SJSA1 (cell line): ENCODE measurements at places on chromosomes 4 and X.

GRCh38 chr4:17058916-17059741 is 160.7 kb upstream of the LDB2 start:
- DNase-seq = peak; percentile 37

GRCh38 chr4:762211-763190 is 56.9 kb downstream of the PCGF3 start:
- DNase-seq = no peak

DNA sequence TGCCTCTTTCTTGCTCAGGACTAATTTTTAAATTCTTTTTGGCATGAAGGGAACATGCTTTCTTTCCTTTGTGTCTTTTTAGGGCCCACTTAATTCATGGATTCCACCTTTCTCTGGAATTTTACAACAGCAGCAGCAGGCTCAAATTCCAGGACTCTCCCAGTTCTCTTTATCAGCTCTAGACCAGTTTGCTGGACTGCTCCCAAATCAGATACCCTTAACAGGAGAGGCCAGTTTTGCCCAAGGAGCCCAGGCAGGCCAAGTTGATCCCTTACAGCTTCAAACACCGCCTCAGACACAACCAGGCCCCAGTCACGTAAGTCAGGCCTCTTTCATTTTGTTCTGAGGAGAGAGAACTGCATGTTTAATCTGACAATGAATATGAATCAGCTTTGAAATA is 2.3 kb downstream of the ODAM start:
- DNase-seq = no peak

- no peak for DNase-seq
Observed at GRCh38 chr4:123244137-123244536, 152.5 kb upstream of the SPRY1 start.

GRCh38 chrX:111875881-111876280 is at the start of gene TRPC5OS:
TRPC5OS (plus strand) TSS chrX:111876181; CDS start chrX:111901850, 25,669 bp downstream.
- DNase-seq = no peak

- DNase-seq = no peak
Observed at GRCh38 chr4:1195891-1196401, 23.6 kb upstream of the SPON2 start.

GRCh38 chr4:85658766-85659439 is 184.0 kb downstream of the ARHGAP24 start:
- no peak for DNase-seq

DNA sequence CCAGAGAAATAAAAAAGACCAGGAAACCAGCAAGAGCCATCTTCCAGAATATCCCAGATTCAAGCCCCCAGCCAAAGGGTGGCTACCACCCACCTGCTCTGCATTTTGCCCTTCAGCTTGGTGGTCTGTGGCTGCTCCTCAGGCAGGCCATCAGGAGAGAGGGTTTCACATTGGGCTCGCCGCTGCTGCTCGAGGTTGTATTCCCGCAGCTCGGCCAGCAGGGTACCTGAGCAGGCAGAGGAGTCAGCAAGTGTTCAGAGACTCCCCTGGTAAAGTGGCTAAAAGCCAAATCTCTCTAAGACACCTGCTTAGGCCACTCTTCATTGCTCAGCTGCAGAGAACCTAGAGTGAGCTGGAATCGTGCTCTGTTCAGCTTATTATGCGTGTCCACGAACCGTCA is 110.8 kb upstream of the HSD17B10 start:
- no peak for DNase-seq

DNA sequence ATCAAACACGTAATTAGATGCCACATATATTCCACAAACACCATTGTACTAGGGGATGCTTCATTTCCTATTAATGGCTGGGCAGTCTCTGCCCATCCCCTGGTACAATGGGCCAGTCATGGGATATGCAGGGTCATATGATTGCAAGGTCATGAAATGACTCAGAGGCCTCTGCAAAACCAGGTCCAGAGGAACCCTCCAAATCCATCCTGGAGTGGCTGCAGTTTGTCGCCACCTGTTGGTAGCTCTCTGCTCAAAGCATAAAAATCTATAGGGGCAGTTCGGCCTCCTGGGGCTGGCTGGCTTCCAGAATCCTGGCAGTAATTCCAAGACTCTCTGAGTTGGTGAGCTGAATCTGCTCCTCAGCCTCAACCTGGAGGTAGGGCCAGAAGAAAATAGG is 22.9 kb upstream of the PUDP start:
- no peak for DNase-seq

GRCh38 chr4:73985528-73985852 is 2.5 kb downstream of the PPBP start:
- DNase-seq = no peak

DNA sequence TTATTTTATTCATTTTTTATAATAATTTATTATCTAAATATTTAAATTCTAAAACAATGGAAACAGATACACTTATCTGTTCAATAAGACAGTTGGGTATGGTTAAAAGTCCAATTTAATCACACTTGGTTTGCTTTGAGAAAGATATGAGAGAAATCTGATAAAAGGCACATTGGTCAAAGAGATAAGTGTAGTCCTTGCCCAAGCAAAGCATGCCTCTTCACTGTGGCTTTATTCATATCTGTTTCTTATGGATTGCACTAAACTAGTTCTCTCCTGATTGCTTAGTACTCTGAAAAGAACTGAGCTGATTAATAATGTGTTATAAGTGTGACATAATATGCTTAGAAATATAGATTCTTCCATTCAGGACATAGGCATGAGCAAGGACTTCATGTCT is 39.8 kb downstream of the CXCL1 start:
- no peak for DNase-seq

DNA sequence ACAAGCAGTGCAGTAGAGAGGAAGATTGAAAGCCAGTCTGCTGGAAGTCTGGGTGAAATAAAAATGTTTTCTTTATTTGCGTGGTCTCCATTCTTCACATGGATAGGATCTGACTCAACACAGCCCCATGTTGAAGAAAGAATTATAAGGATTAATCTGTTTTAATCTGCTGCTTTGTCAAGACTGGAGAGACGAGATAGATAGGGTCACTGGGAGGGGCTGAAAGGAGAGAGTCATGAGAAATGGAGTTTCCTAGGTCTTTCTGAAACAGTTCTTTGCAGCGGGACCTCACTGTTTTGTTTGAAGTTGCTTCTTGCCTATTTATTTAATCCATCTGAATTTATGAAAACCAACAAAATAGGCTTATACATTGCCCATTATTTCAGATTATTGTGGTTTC is 32.4 kb upstream of the RHOH start:
- no peak for DNase-seq

DNA sequence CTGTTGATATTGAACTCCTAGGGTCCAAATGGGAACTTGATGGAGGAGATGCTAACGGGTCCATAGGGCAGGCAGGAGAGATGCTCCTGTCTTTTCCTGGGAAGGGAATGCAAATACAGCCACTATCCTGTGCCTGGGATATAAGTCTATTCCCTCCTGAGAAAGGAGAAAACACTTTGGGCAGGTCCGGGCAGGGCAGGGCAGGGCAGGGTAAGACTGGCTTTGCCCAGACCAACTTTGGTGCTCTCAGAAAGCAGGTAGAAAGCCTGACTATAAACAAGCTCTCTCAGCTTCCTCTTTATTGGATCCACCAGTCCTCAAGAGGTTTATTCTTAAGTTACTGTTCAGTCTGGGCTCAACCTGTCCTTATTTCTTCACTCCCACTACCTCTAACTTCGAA is 232.3 kb downstream of the PTTG2 start:
- no peak for DNase-seq

- no peak for DNase-seq
Observed at GRCh38 chr4:176102414-176103063, 36.9 kb downstream of the WDR17 start.

DNA sequence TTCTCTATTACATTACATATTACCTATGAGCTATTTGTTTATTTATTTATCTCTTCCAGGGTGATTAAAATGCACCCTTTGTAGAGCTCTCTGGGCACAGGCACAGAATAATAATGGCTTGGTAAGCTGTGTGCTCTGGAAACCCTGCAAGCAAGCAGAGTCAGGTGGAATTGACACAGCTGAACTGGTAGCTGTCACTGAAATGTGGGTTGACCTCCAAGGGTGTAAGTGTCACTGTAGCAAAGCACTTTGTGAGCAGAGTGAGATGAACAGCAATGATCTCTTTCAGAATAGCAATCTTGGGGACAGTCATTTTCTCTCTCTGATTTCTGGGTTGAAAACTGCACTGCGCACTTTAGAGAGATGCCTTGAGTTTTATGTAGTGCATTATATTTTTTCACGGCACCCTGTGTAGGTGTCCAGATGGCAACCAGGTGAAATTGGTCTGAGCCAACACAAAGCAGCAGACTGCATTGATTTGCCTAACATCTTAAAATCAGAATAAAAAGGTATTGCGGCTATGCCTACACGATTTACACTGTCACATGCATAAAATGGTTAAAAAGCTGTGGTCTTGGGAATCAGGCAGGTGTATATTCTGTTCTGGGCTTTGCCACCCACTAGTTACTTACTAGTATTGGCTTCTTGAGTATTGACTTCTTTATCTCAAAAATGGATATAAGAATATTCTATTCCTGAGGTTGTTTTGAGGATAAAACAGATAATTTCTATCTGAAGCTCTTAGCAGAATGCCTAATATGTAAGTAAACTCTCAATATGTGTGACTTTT is 450.3 kb downstream of the RAPGEF2 start:
- no peak for DNase-seq

GRCh38 chr4:148527571-148527970 is 85.4 kb upstream of the NR3C2 start:
- DNase-seq = no peak

DNA sequence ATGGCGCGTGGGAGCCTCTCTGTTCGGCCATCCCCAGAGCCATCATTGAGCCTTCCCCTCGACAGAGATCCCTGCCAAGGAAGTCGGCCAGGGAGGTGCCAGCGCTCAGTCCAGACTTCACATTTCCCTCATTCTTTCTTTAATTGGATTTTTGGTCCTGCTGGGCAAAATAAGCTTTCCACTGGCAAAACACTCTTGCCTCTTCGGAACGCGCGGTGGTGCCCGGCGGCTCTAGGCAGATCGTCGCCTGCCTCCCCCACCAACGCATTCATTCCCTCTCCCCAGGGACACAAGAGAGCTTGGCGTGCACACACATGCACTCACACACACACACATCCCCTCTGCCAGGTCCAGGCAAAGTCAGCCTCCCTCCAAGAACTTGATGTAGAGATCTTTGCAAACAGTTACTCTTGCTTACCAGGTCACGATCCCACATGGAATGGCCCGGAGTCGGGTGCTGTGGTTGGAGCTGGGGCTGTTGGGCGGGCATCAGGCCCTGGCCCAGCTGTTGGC is 257.1 kb downstream of the BCOR start:
- DNase-seq = no peak

DNA sequence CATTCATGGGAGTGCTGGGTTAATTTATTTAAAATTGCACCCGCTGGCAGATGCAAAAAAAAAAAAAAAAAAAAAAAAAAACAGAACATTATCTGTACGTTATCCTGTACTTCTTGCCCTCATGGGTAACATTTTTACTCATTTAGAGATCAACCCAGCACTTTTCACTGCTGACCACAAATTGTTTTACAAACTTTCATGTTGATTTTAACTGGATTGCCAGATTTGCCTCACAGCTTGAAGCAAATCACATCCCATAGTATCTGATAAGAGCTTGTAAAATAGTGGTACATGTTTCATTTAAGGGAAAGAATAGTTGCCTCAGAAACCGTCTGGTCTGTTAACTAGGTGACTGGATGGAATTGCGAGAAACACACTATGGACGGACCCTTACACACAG is 640.8 kb downstream of the TRIML1 start:
- no peak for DNase-seq

GRCh38 chrX:1516596-1517104 is 20.3 kb downstream of the P2RY8 start:
- no peak for DNase-seq

DNA sequence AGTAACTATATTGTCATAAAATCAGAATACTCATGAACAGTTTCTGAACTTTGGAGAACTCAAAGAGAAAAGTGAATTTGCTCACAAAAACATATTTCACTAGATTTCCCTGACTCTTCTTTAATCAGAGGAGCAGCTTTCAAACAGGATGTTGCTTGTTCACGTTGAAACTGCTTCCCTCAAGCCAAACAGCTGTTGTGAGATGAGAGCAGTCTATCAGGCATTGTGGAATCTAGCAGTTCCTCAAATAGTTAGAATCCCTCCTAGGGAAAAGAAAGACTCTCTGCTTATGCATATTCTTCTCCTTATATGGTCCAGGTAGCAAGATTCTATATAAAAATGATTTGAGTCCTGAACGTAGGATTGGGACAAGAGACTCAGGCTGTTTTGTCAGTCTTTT is 1012.1 kb downstream of the FAM133A start:
- no peak for DNase-seq

DNA sequence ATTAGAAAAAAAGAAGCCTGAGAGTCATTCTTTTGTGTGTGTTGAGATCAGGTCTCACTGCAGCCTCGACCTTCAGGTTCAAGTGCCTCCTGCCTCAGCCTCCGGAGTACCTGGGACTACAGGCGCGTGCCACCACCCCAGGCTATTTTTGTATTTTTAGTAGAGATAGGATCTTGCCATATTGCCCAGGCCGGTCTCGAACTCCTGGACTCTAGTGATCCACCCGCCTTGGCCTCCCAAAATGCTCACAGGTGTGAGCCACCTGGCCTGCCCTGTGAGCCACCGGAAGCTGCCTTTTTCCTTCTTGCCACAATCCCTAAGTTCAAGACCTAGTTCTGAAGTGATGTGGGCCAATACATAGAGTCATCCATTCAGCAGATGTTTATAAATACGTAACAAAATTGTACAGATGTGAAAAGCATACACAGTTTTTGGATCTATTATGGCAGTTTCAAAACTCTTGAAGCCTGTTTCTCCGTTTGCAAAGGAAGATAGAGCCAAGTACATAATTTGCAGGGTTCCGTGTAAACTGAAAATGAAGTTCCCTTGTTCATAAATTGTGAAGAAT is 536 bp upstream of the CTSO start:
- DNase-seq = no peak

- no peak for DNase-seq
Observed at GRCh38 chr4:99591757-99592156, 17.1 kb downstream of the MTTP start.
